T-helper 22 cell (primary cell): ENCODE measurements at places on chromosomes 2 and 18.

DNA sequence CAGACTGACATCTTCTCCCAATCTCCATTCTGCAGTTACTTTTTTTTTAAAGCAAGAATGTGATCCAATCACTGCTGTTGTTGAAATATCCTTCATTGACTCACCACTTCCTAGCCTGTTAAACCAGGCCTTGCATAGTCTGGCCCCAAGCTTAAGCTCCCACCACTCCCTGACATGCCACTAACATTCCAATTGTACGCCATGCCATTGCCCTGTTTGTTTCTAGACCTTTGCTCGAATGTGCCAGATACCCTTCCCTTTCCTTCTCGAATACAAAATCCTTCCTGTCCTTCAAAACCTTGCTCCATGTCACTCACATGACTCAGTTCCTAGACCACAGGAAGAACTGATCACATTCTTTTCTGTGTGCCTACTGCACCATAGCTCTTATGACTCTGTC lies 224.2 kb downstream of the CYRIA start:
- DNase-seq = no peak

DNA sequence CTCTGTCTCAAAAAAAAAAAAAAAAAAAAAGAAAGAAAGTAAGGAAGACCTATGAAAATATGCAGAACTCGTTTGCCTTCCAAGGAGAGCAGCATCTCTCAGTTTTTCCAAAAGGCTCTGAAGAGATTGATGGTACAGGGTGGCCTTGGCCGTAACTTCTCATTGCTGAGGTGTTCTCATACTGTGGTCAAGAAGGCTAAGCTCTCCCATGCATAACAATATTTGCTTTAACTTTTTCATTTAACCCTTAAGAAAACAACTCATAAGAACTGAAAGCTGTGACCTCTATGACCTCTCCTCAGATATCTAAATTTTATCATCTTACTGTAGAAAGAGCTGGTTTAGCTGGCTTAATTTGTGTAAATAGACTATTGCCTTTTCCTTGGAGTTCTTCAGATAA lies 37.1 kb upstream of the GATA6 start:
- DNase-seq = no peak

DNA sequence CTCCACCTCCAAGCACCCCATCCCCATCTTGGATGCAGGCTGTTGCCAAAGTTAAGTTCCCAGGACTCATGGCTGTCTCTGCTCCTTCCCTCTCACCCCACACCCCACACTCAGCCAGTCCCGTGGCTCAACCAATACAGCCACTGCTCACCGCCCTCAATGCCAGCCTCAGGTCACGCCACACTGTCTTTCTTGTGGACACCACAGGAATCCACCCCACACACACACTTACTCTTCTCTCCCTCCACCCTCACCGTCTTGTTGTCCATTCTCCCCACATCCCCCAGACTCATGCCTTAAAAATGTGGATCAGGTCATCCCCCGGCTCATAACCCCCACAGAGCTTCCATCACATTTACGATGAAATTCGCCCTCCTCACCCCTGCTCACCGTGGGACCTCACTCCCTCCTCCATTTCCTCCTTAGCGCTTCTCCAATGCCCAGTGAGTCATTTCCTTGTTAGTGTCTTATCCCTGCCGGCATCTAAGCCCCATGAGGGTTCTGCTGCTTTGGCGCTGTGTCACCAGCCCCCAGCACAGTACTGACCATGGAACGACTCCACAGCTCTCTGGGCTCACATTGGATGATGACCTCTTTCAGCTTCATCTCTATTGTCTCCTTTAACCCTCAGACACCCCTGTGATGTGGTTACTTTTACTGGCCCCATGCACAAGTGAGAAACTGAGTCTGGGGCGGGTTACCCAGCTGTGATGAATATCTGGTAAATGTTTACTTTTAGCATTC lies 13.8 kb downstream of the MLPH start:
- no peak for DNase-seq

GRCh38 chr2:240519396-240520129 lies 38.2 kb downstream of the ANKMY1 start:
- DNase-seq = no peak

GRCh38 chr2:119015845-119016244 lies 73.9 kb downstream of the MARCO start:
- no peak for DNase-seq

DNA sequence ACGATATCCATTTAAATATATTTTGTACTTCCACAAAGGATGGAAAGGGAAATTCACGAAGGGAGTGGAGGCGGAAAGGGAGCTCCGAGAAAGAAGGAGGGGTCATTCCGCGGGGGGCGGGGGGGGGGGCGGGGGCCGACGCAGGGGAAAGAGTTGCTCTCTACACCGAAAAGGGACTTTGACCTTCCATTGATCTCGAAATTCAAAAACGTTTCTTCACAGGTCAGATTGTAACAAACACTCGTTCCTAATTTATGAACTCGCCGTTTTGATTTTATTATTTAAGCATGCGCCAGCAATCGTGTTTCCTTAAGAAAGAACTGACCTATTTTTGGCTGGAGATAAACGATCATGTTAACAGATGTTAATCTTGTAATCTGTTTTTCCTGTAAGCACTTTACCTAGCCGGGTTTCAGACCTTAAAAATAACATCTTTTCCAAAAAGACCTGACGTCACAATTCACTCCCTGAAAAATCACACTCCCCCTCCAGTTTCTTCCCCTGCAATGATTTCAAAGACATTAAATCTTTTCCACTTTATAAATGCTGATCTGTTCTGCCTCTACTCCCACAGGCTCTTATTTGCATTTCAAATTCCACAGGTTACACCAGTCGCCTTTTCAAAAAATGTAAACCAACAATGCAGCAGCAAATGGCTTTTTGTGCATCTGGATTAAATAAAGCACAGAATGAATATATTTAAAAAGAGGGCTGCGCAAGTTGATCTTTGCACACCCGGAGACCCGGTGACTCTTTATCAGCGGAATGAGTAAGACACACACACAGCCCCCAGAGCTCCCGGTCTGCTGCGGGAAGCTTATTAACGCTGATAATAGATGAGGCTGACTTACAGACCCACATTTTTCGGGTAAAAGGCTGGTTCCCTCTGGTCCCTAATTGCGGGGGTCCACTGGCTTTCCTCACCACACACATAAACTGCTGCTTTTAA lies 1.6 kb downstream of the ZNF516 start:
- no peak for DNase-seq

- DNase-seq = no peak
These were observed 1.7 kb downstream of the APOB start for GRCh38 chr2:21041943-21042707.

GRCh38 chr2:216540920-216541319 lies 42.3 kb downstream of the RPL37A start:
- no peak for DNase-seq

DNA sequence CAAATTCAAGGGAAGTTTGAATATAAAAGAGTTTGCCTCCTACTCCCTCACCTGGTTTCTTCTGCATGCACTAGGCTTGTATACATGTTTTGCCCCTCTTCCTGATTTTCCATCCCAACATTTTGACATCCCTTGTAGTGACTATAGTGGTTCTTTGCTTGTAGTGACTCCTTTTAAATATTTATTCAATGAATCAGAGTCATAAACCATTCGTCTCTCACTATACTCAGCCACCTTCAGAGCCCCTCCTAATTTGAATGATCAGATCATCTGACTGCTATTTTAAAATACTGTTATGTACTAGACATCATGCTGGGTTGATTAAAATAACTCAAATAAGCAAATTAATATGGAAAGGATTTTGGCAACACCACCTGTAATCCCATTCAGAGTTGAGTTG lies 492.1 kb upstream of the PIK3C3 start:
- DNase-seq = no peak

- DNase-seq = no peak
These were observed 26.2 kb upstream of the SNORC start for GRCh38 chr2:232843834-232844233.

GRCh38 chr2:2568411-2568810 lies 237.3 kb upstream of the MYT1L start:
- no peak for DNase-seq

DNA sequence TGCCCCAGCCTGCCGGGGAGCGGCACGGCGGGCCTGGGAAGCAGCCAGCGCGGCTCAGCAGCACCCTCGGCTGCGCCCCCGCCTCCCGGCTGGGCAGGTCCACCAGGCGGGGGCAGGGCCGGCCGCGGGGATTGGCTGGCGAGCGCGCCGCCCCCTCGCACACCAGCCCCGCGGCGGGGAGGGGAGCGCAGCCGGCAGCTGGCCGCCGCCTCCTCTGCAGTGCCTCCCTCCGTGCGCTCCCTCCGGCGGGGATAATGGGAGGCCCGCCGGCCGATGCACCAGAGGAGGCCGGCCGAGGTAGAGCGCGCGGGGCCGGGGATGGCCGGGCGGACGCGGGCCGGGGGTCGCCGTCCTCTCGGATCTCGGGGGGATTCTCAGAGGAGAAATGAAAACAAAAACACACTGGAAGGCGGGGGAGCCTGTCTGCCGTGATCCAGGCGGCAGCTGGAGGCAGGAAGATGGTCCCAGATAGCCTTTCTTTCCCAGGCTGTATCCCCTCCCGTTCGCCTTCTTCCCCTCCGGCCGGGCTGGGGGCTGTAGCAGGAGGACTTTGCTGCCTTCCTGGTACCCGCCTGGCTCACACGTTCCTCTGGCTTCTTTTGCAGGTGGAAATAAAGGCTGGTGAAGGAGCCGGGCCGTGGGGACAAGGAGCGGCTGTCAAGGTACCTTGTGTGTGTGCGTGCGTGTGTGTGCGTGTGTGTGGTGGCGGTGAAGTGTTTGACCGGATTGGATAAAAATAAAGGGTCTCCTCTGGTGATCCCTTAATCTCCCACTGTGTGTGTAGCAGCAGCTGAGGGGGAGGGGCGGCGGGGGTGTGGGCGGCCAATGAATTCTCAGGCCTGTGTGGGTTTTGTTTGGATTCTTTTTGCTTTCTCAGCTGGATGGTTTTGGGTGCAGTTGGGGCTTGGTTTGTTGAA lies 18.1 kb downstream of the TET3 start:
- peak; percentile 78 for DNase-seq

GRCh38 chr18:21359746-21360145 lies 117.7 kb downstream of the GREB1L start:
- no peak for DNase-seq

- no peak for DNase-seq
These were observed 43.3 kb downstream of the SOX11 start for GRCh38 chr2:5735521-5735861.

DNA sequence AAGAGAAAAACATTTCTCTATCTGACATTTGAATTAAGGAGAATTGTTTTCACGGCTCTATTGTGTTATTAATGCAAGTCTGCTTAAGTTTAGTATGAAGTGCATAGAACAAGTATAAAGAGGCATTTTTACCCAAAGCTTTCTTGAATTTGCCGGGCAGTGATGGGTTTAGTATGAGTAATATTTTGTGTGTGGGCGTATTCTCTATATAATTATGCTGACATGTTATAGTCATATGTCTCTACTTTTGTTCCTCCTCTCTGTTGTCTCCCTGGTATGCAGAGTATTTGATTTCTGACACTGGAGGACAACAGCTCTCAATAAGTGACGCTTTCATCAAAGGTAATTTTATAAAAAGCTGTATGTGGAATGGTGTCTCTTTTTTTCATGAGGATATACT lies 45.9 kb downstream of the PIKFYVE start:
- DNase-seq = no peak

DNA sequence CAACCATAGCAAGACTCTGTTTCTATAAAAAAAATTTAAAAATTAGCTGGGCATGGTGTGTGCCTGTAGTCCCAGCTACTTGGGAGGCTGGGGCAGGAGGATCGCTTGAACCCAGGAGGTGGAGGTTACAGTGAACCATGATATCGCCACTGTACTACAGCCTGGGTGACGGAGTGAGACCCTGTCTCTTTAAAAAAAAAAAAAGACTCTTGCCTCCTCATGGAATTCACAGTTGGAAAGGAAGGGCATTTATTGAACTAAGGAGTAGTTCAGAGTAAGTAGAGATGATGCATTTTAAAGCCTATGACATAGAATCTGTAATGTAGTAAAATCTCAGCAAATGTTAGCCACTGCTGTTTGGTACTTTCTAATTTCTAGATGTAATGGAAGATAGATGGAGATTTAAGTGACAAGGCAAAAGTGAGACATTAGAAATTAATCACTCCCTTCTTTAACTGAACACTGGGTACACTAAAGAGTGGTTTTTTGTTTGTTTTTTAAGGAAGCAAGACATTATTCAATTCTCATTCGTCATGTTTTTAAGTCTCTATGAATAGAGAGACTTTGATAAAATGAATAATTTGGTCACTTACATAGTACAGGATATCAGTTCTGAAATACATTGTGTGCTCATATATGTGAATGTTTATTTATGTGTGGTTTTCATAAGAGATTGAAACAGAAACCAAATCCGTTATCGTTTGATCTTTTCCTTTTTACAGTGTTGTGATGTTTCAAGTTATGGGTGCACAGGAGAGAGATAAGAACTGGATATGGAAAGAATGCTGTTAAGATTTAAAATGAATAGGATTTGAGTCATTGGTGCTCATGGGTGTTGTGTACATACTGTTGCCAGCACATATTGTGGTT lies 186.1 kb upstream of the STON1 start:
- no peak for DNase-seq

GRCh38 chr18:8262221-8262620 lies 347.0 kb upstream of the RAB12 start:
- DNase-seq = no peak

DNA sequence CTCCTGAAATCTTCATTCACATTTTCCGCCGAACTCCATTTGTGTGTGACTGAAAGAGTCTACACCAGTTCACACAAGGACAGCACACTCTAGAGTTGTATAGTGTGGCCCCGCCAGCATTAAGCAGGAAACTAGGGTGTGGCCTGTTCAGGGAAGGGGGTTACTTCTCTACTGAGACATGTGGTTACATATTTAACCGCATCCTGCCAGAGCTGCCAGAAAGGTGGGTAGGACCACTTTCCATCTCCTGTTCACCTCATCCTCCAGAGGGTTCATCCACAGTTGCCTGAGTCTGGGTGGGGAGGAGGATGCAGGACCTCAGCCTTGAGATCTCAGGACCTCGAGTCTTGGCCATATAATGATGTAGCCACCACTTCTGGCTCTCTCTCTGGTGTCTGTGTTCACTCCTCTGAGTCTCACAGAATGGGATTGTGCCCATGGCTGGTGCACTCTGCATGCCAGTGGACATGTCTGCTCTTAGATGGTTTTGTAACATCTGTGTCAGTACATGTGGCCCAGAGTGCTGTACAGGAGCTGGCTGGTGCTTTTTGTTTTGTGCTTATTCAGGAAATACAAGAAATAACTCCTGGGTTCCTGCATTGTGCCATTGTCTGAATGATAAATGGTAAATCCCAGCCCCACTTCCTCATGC lies 7.7 kb upstream of the SP140L start:
- DNase-seq = peak; percentile 58

GRCh38 chr2:226233388-226233787 lies 566.2 kb downstream of the IRS1 start:
- DNase-seq = no peak

GRCh38 chr2:237860273-237860935 lies 981 bp downstream of the RAMP1 start:
- no peak for DNase-seq
